ENCODE measurements at places on chromosomes 16 and 17. TPM values are rescaled to one million over a fixed set of nuclear protein-coding genes. Genes with fewer than 3 reads are reported as not detected.

DNA sequence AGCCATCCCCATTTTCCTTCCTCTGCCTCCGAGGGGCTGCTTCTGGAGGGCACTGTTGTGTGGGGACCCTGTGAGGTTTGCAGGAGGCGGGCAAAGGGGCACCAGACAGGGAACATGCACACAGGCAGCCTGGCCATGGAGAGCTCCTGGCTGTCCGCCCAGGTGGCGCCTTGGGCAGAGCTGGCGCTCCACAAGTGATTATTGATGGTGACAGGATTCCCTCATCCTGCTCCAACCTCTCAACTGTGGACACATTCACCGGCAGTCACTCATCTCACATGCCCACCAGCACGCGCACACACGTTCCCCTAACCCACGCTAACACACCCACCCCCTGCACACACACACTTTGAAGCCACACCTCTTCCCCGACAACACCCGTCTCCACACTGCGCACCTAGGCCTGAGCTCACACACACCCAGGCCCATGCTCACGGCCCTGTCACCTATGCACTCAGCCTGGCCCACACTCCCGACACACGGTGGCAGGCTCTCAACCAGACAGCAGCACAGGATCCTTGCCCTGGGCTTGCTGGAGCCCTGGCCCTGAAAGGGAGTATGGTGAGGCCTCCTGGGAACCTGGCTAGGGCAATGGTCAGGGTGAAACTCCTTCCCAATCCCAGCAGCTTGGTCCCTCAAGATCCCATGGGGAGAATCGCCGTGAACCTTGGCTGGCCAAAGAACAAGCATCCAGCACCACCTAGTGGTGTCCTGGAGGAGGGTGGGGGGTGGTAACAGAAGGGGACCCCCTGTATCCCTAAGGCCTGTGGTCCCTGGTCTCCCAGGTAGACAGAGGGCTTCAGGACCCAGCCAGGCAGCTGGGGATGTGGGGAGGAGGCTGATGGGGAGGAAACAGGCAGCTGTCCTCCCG lies 3.6 kb downstream of the PNMT start:
- DNase-seq, result peak; percentile 61

DNA sequence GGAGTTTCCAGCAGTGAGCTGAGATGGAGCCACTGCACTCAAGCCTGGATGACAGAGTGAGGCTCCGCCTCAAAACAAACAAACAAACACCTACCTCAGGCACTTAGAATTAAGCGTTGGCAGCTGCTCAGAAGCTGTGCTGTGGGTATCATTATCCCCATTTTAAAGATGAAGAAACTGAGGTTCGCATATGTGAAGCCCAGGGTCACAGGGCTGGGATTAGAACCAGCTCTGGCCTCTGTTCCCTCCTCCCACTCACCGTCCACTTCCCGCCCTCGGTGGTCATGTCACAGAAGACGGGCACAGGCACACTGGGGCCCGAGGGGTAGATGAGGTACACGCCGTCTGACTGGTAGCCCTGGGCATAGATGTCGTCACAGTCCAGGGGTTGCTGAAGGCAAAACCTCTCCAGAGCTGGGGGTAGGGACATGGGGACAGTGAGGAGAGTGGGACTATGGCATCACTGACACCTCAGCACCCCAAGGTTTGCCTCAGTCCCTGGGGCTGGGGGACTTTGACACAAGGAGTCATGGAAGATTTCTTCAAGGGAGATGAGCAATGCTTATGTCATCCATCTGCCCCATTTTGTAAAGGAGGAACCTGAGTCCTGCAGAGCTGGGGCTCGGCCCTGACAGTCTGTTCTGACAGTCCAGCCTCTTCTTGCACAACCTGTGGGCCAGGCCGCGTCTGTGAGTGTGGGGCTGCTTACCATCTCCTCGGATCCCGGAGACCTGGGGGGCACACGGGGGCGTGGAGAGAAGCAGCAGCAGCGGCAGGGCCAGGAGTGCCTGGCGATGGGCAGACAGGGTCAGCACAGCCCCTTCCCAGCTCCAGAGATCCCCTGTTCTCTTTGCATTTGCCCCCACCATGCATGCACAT lies 700 bp downstream of the MFAP4 start:
- DNase-seq, result peak; percentile 89

GRCh38 chr16:73036074-73036826 lies 11.7 kb downstream of the ZFHX3 start:
- no peak for DNase-seq

DNA sequence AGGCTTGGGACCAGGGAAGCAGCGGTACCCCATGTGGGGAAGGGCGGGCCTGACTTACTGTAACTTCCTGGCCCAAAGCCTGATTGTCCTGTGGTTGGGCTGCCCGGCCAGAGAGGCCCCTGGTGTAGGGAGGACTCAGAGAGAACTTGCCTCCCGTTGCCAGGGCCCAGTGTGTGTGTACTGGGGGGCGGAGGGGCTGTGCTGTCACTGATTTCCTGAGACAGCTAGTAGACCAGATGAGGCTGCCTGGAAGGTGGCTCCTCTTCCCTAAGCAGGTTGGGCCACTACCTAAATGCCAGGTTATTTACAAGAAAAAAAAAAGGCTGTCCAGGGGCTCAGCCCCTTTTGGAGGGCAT lies 16.7 kb downstream of the SOCS3 start:
- DNase-seq, result peak; percentile 81

RASL10B gene
- total RNA-seq, result 1.1 TPM

- DNase-seq, result no peak
Measured at GRCh38 chr17:83009414-83010205, 69.8 kb upstream of the METRNL start.
